Activated naive CD8-positive, alpha-beta T cell treated with anti-CD3 and anti-CD28 coated beads for 36 hours (primary cell): ENCODE measurements at places on chromosomes 2 and 18. TPM values are rescaled to one million over a fixed set of nuclear protein-coding genes. Genes with fewer than 3 reads are reported as not detected.

DNA sequence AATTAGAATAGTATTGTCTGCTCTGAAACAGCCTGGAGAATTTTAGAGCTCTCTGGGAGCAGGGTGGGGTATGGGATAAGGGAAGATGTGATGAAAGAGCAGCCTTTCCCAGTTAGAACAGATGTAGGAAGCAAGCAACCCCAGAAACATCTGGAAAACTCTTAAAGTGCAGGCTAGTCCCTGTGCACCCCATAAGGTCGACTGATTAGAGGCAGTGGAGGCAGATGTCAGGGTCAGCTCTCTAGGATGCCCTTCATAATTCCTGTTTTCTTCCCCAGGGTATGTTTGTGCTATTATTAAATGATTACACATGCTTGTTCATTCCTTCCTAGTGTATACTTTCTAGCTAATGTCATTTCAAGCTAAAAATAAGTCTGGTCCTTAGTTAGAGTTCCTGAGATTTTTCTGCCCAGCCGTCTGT, 41.7 kb downstream of the PTPRM start:
- H3K4me3 ChIP-seq, result no peak overlapping the region
- no peak overlapping the region for H3K27ac ChIP-seq
- no peaks in the 10 kb centered on the region for H3K27me3 ChIP-seq
- H3K4me1 ChIP-seq, result no peaks in the 10 kb centered on the region
- no peak for DNase-seq

DNA sequence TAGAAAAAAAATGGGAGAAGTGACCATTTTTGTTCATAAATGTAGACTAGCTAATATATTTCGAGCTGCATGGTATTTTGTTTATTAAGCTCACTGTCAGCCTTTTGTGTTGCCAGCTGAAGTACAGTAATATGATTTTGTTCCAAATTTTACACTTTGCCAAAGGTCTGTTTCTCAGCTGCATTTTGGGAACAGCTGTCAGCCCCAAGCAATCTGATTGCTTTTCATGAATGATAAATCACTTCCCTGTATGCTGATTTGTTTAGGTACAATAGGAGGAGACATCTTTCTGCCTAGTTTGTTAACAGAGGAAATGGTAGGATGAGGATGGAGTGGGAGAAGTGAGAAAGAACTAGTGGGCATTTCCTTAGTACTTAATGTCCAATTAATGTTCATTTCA, 79.3 kb downstream of the NABP1 start:
- no peaks in the 10 kb centered on the region for H3K36me3 ChIP-seq
- no peak overlapping the region for H3K4me3 ChIP-seq
- peaks cover 5% of the 10 kb centered on the region for H3K4me1 ChIP-seq
- DNase-seq, result no peak
- peaks cover 11% of the 10 kb centered on the region for H3K27me3 ChIP-seq
- no peak overlapping the region for H3K27ac ChIP-seq

DNA sequence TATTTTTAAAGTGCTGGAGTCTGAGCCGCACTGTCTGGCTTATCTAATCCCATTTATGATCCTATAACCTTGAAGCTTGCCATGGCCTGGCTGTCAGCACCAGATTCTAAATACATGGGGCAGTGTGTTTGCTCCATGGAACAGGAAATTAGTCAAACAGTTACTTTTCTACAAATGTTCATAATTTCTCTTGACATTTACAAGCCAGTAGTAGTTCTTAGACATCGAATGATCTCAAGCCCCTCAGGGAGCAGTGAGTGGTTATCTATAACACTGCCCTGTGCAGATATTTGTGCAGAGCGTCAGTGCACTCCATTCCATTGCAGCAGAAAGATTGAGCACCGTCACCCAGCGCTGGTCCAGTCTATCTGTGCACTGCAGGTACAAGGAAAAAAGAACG, 205.2 kb downstream of the AGPS start:
- no peak overlapping the region for H3K4me3 ChIP-seq
- DNase-seq, result no peak
- H3K4me1 ChIP-seq, result no peaks in the 10 kb centered on the region
- no peaks in the 10 kb centered on the region for H3K36me3 ChIP-seq
- H3K27ac ChIP-seq, result no peak overlapping the region
- no peaks in the 10 kb centered on the region for H3K27me3 ChIP-seq

DNA sequence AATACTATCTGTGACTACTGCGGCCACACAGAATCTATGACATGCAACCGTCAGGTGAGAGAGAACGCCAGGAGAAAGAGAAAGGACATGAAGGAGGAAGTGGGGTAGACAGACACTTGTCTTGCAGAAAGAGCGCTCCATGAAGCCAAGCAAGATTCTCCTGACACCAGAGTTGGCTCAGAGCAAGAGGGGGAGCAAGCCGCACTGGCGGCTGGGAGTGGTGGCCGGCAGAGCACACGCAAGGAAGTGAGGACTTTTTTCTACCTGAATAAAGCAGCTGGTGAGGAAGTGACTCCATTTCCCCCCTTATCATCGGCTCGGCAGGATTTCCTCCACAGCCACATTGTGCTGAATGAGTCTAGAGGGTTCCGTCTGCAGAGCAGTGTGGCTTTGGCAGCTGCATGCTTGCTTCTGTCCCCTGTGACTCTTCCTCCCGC, 181.6 kb downstream of the BCL2 start:
- H3K27me3 ChIP-seq, result no peaks in the 10 kb centered on the region
- H3K4me3 ChIP-seq, result peak overlapping the region; percentile 71
- H3K36me3 ChIP-seq, result peaks cover 48% of the 10 kb centered on the region
- DNase-seq, result peak; percentile 36
- H3K4me1 ChIP-seq, result peaks cover 47% of the 10 kb centered on the region

GRCh38 chr2:223586261-223586660, 15.9 kb downstream of the SCG2 start:
- H3K4me3 ChIP-seq, result no peak overlapping the region
- no peak overlapping the region for H3K27ac ChIP-seq
- no peaks in the 10 kb centered on the region for H3K36me3 ChIP-seq
- H3K27me3 ChIP-seq, result peaks cover 5% of the 10 kb centered on the region
- no peak for DNase-seq

The PRSS56 gene
- total RNA-seq, result not detected

- H3K27ac ChIP-seq, result no peak overlapping the region
- H3K4me3 ChIP-seq, result no peak overlapping the region
- no peak for DNase-seq
- H3K27me3 ChIP-seq, result no peaks in the 10 kb centered on the region
- no peaks in the 10 kb centered on the region for H3K36me3 ChIP-seq
- H3K4me1 ChIP-seq, result no peaks in the 10 kb centered on the region
These were observed 131.6 kb upstream of the DLGAP1 start for GRCh38 chr18:4586731-4587130.

GRCh38 chr2:168165985-168166901, 81.2 kb downstream of the STK39 start:
- H3K27ac ChIP-seq, result peak overlapping the region; percentile 80
- no peaks in the 10 kb centered on the region for H3K27me3 ChIP-seq
- no peak overlapping the region for H3K4me3 ChIP-seq
- peaks cover 52% of the 10 kb centered on the region for H3K4me1 ChIP-seq
- no peak for DNase-seq

DNA sequence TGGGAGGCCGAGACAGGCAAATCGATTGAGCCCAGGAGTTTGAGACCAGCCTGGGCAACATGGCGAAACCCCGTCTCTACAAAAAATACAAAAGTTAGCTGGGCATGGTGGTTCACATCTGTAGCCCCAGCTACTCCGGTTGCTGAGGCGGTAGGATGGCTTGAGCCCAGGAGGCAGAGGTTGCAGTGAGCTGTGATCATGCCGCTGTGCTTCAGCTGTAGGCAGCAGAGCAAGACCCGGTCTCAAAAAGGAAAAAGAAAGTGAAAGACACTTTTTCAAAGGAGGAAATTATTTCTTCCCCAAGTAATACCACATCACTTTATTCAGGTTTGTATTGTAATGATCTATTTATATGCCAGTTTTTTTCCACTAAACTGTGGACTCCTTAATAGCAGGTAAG, 35.7 kb upstream of the TAF4B start:
- DNase-seq, result peak; percentile 44
- no peaks in the 10 kb centered on the region for H3K27me3 ChIP-seq
- peaks cover 11% of the 10 kb centered on the region for H3K4me1 ChIP-seq

The TCF4 gene
- 1.4 TPM for total RNA-seq

DNA sequence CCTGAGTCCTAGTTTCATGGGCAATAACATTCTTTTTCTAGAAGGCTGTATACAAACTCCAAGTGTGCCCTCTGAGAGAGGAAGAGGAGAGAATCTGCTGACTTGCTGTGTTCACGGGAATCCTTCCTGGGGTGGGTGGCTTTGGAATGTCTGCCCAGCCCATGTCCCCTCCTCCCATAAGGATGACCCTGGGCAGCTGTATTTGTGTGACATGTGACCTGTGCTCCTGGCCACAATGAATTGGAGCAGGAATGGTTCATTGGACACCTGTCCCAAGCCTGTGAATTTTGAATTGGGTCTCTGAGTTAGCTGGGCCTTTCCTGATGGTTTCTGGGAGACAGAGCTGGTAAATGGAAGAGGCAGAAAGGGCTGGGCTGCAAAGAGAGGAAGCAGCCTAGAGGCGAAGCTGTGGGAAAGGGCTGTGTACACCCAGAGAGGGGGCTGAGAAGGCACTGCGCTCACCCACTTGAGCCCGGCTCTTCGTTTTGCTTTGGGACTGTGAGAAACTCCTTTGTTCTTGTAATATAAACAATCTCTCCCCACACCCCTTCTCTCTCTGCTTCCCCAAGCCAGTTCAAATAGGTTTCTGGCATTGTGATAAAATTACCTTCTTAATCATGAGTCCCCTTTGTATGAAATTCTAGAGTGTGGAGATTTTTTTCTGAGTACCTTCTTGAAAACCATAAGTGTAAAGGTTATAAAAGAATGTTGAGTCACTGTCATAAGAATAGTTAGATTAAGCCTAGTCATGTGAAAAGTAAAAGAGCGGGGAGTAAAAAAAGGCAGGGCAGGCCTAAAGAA, 49.8 kb downstream of the SLC4A5 start:
- DNase-seq, result no peak
- peaks cover 14% of the 10 kb centered on the region for H3K4me1 ChIP-seq
- H3K36me3 ChIP-seq, result peaks cover 3% of the 10 kb centered on the region
- H3K4me3 ChIP-seq, result no peak overlapping the region

DNA sequence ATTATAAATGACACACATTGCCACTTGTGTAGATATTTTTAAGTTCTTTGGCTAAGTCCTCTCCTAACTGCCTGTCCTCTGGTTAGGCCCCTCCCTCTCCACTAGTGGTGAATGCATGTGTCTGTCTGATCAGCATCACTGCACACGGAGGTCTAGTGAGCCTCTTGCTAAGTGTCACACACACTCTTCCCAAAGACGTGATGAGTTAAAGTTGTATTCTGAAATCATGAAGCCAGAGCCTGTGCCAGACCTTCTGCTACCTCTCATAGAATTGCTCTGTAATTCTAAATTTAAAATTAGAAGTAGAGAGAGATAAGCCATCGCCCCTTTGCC, 41.3 kb downstream of the RALB start:
- H3K4me3 ChIP-seq, result no peak overlapping the region
- no peaks in the 10 kb centered on the region for H3K4me1 ChIP-seq
- peaks cover 18% of the 10 kb centered on the region for H3K36me3 ChIP-seq
- H3K27ac ChIP-seq, result no peak overlapping the region
- no peaks in the 10 kb centered on the region for H3K27me3 ChIP-seq

DNA sequence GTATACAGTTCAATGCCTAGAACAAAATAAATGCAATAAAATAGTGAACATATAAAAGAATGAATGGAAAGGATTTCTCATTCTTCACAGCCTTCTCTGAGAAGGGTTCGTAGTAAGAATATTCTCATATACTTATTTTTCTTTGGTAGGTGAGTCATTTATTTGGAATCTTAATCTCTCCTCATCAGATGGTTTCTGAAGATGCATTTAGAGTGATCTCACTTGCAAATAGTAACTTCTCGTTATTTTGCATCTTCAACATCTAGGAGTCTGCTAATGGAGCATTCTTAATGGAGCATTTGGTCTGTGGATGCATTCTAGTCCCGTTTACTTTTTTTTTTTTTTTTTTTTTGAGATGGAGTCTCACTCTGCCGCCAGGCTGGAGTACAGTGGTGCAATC, 3.9 kb downstream of the UBXN4 start:
- peaks cover 36% of the 10 kb centered on the region for H3K4me1 ChIP-seq
- no peak for DNase-seq
- no peak overlapping the region for H3K4me3 ChIP-seq
- H3K27ac ChIP-seq, result no peak overlapping the region
- no peaks in the 10 kb centered on the region for H3K27me3 ChIP-seq

The COL3A1 gene
- not detected for total RNA-seq

- no peaks in the 10 kb centered on the region for H3K27me3 ChIP-seq
- no peak overlapping the region for H3K4me3 ChIP-seq
These were observed 105.6 kb upstream of the ZNF521 start for GRCh38 chr18:25457601-25458000.

The IL18RAP gene
- total RNA-seq, result 5.3 TPM

The ANKRD30B gene
- not detected for total RNA-seq

DNA sequence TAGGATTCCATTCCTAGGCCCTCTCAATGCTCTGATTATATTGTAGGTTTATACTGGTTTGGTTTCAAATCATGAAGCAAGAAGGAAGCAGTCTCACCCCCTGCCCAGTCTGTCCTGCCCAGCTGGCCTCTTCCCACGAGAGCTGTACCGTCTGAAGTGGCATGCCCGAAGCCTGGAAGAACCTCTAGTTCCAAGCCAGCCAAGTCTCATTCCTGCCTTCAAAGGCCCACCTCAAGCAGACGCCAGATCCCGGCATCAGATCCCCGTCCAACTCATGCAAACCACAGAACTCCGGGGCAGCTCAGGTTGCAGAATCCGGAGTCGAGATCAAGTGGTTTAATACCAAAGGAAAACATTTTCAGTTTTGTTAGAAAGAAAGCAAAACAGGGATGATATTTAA, 234.4 kb downstream of the LPIN1 start:
- H3K4me1 ChIP-seq, result no peaks in the 10 kb centered on the region
- no peak overlapping the region for H3K4me3 ChIP-seq
- peaks cover 5% of the 10 kb centered on the region for H3K27me3 ChIP-seq
- DNase-seq, result no peak
- H3K36me3 ChIP-seq, result no peaks in the 10 kb centered on the region
- H3K27ac ChIP-seq, result no peak overlapping the region

The SPP2 gene
- not detected for total RNA-seq

- no peak for DNase-seq
- no peak overlapping the region for H3K27ac ChIP-seq
- H3K4me1 ChIP-seq, result no peaks in the 10 kb centered on the region
- peaks cover 4% of the 10 kb centered on the region for H3K27me3 ChIP-seq
- no peaks in the 10 kb centered on the region for H3K36me3 ChIP-seq
These were observed 71.5 kb downstream of the LYPD1 start for GRCh38 chr2:132598536-132598935.

The EPB41L5 gene
- 4.5 TPM for total RNA-seq

DNA sequence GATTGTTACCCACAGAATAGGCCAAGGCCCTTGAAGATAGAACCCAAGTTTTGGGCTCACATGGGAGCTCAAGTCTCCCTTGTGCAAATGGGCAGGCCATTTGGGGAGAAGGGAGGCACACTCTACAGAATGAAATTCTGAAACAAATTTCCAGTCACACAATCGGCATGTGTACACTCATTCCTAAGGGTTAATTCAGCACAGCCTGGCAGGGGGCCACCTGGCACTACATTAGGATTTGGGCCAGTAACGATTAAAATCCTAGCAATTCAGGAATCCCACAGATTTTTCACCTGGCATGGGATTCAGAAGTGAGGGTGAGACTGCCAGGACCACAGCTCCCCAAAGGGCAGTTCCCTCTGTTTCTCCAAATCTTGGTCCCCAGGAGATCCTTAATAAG, 46.4 kb downstream of the BMP10 start:
- no peak overlapping the region for H3K4me3 ChIP-seq
- H3K36me3 ChIP-seq, result peaks cover 42% of the 10 kb centered on the region
- H3K4me1 ChIP-seq, result peaks cover 39% of the 10 kb centered on the region
- DNase-seq, result no peak
- H3K27ac ChIP-seq, result peak overlapping the region; percentile 10
